ENCODE measurements at places on chromosomes 2 and 18. TPM values are rescaled to one million over a fixed set of nuclear protein-coding genes. Genes with fewer than 3 reads are reported as not detected.

CHRND gene
- total RNA-seq: 5.5 TPM

VWA3B gene
- 0.18 TPM for total RNA-seq

L3MBTL4 gene
- 10.7 TPM for total RNA-seq

HOXD4 gene
- 48.2 TPM for total RNA-seq

PDCL3 gene
- 12.0 TPM for total RNA-seq

MBOAT2 gene
- 50.6 TPM for total RNA-seq

UGT1A10 gene
- total RNA-seq: not detected

DSG4 gene
- total RNA-seq: not detected

CPO gene
- not detected for total RNA-seq

TXNDC2 gene
- not detected for total RNA-seq

TRIM43 gene
- total RNA-seq: 0.18 TPM

NETO1 gene
- 0.29 TPM for total RNA-seq

SPDYA gene
- total RNA-seq: 2.3 TPM

Measured in metanephros (tissue), 2 donors.